ENCODE measurements at places on chromosomes 6 and 20.

GRCh38 chr6:25462235-25462897 lies 183.2 kb downstream of the CARMIL1 start:
- H3K36me3 ChIP-seq = no peaks in the 10 kb centered on the region
- no peak for DNase-seq
- no peak overlapping the region for H3K4me3 ChIP-seq
- H3K27ac ChIP-seq = no peak overlapping the region

GRCh38 chr20:19921284-19921793 lies 95.8 kb upstream of the NAA20 start:
- no peak overlapping the region for H3K27ac ChIP-seq
- no peak for DNase-seq
- no peak overlapping the region for H3K4me3 ChIP-seq
- peaks cover 3% of the 10 kb centered on the region for H3K27me3 ChIP-seq
- H3K36me3 ChIP-seq = no peaks in the 10 kb centered on the region

- peaks cover 31% of the 10 kb centered on the region for H3K27me3 ChIP-seq
- no peak overlapping the region for H3K4me3 ChIP-seq
- DNase-seq = no peak
- H3K4me1 ChIP-seq = peaks cover 3% of the 10 kb centered on the region
- H3K27ac ChIP-seq = no peak overlapping the region
Observed at GRCh38 chr6:32202186-32202585, 9.7 kb upstream of the GPSM3 start.

DNA sequence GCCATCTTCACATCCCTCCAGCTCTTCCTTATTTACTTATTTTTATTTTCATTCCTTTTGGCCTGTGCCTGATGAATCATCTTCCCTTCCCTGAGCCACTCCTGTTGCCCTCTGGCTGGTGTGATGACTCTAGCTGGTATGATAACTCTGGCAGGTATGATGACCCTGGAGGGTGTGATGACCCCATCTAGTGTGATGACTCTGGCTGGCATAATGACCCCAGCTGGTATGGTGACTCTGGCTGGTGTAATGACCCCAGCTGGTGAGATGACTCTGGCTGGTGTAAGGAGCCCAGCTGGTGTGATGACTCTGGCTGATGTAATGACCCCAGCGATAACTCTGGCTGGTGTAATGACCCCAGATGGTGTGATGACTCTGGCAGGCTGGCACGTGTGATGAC lies 426.8 kb downstream of the QKI start:
- no peaks in the 10 kb centered on the region for H3K4me1 ChIP-seq
- no peak overlapping the region for H3K27ac ChIP-seq
- DNase-seq = no peak
- no peaks in the 10 kb centered on the region for H3K36me3 ChIP-seq
- H3K27me3 ChIP-seq = peaks cover 3% of the 10 kb centered on the region

GRCh38 chr20:53622247-53623133 lies 28.9 kb upstream of the ZNF217 start:
- peaks cover 28% of the 10 kb centered on the region for H3K4me1 ChIP-seq
- no peak for DNase-seq
- H3K27me3 ChIP-seq = no peaks in the 10 kb centered on the region
- no peak overlapping the region for H3K4me3 ChIP-seq
- H3K27ac ChIP-seq = peak overlapping the region; percentile 56

GRCh38 chr20:39954621-39955020 lies 734.4 kb downstream of the MAFB start:
- no peak for DNase-seq
- no peak overlapping the region for H3K27ac ChIP-seq
- no peaks in the 10 kb centered on the region for H3K27me3 ChIP-seq
- H3K36me3 ChIP-seq = no peaks in the 10 kb centered on the region
- no peak overlapping the region for H3K4me3 ChIP-seq

Data from T-cell (primary cell).